ENCODE measurements at places on chromosomes 4 and X.
A peak's percentile ranks its signal among the peaks of the same experiment; 100 is the strongest.

DNA sequence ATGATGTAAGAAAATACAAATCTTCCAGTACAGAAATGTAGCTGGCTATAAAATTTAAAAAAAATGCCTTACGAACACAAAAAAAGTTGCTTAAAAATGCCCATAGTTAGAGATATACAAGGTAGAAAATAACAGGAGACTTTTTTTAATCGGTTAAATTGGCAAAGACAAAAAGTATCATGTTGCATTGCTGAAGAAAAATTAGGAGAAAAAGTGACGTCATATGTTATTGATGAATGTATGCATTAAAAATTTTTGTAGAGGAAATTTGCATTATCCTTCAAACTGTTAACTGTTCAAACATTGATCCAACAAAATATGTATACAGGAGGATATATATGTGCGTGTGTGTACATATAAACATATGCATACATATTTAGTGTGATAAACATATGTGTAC, 1634.4 kb upstream of the PCDH7 start:
- DNase-seq = no peak

GRCh38 chrX:132092439-132093065, 35.3 kb downstream of the FRMD7 start:
- DNase-seq = peak; percentile 63

DNA sequence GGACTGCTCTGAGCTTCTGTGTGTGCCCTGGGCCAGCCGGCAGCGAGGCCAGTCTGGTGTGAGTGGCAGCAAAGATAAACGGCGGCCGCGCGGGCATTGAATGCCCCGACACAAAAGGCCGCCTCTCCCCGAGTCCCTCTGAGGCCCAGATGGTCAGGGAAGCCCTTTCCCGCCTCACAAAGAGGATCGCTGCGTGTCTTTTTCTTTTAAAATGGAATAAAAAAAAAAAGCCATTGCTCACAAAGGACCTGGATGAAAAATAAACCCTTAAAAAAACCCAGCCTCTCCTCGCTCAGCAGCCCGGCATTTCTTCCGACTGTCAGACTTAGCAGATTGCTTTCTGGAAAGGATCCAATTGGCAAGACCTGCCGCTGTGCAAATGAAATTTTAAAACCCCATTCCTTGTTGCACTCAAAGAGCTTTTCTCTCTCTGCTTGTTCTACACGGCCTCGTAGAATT, 578.7 kb downstream of the BCOR start:
- DNase-seq = no peak

DNA sequence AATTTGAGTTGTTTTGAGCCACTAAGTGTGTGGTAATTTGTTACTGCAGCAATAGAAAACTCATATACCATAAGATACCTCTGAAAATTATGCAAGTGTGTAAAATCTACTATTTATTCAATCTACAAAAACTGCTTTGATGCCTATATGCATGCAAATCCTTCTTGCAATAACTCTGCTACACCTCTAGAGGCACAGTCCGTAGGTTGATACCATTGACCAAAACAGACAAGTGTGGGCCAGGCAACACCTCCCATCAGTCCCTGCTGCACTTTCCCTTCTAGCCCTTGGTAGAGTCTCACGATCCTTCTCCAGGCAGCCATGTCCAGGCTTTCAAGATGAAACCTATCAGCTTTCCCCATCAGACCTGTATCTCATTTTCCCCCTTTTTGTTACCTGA, 48.8 kb upstream of the FAM9A start:
- no peak for DNase-seq

- no peak for DNase-seq
Observed at GRCh38 chrX:44935640-44936039, 62.7 kb downstream of the KDM6A start.

GRCh38 chr4:702618-703048, 3.0 kb upstream of the PCGF3 start:
- DNase-seq = no peak

GRCh38 chrX:70336767-70337166, 46.9 kb downstream of the KIF4A start:
- DNase-seq = no peak

DNA sequence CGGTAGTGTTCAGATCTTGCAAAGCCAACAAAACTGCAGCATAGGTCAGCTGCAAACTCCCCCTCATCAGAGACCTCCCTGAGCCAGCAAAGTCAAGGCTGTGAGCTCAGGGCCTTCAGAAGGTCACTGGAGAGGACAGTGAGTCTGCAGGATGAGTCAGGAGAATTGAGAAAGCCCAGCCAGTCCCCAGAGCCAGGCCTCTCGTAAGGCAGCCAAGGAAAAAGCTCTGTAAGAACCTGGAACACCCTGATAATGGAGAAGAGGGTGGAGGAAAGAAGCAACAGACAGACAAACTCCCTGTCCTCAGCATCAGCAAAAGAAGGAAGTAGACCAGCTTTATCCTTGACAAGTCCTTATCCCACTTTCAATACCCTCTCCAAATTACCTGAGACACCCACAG, 33.0 kb downstream of the GRIA3 start:
- no peak for DNase-seq

DNA sequence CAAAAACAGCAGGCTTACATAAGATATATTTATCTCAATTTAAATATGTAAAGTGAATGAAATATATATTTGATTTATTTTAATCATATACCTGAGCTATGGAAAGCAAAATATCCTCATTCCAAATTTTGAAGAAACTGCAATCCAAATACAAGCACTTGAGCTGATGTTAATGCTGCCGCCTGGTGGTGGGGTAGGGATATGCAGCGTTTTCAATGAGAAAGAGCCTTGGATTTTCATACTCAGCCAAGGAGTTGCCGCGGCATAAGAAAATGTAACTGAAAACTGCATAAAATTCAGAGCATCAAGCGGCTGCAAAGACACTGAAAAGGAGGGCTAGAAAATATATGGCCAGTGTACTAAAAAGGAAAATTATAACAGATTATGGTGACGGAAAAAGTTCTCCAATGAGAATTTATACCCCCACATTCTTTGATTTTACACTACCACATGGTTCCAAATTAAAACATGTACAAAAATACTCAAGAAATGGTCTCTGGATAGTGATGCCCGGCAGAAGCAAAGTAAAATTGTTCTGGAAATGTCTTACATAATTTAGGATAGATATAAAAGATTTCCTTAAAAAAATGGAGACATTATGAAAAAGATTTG, 660.3 kb upstream of the PITX2 start:
- DNase-seq = peak; percentile 70

DNA sequence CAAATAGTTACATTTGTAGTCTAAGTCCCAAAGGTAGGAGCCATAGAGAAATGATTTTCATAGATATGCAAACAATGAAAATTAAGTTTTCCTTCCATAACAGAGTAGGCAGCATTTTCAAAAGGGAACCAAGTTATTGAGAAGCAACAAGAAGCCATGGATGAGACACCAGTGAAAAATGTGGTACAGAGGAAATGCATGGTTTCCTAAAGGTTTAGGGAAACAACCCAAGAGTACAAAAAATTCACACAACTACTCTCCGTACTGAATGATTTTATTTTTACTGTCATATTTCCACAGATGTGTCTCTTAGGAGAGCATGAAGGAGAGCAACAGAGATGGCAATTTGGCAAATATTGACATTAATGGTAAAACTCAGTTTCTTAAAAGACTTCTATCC, 1408.9 kb upstream of the PCDH7 start:
- DNase-seq = no peak

DNA sequence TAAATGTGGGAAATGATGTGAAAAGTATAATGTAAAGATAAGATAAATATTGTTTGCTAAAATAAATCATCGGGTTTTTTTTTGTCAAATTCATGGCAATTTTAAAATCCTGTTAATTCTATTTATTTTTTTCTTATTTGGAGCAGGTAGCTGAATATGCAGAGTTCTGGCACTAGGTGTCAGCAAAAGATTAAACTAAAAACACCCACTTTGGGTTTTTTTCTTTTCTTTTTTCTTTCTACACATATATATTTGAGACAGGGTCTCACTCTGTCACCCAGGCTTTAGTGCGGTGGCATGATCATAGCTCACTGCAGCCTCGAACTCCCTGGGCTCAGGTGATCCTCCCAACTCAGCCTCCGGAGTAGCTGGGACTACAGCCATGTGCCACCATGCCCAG, 6.9 kb upstream of the RAP2C start:
- DNase-seq = no peak

- DNase-seq = peak; percentile 31
Observed at GRCh38 chr4:128812442-128813235, 3.1 kb downstream of the JADE1 start.

- no peak for DNase-seq
Observed at GRCh38 chr4:99301376-99302164, 10.8 kb upstream of the ADH1A start.

GRCh38 chr4:44493924-44494323, 45.3 kb upstream of the KCTD8 start:
- DNase-seq = no peak

- no peak for DNase-seq
Observed at GRCh38 chr4:133618963-133619362, 469.9 kb downstream of the PCDH10 start.

GRCh38 chr4:183099537-183100297, 660 bp downstream of the WWC2 start:
- DNase-seq = no peak

GRCh38 chr4:184288451-184289178, 70.9 kb upstream of the ENPP6 start:
- DNase-seq = no peak

GRCh38 chrX:123905332-123905731, 45.5 kb downstream of the XIAP start:
- no peak for DNase-seq

DNA sequence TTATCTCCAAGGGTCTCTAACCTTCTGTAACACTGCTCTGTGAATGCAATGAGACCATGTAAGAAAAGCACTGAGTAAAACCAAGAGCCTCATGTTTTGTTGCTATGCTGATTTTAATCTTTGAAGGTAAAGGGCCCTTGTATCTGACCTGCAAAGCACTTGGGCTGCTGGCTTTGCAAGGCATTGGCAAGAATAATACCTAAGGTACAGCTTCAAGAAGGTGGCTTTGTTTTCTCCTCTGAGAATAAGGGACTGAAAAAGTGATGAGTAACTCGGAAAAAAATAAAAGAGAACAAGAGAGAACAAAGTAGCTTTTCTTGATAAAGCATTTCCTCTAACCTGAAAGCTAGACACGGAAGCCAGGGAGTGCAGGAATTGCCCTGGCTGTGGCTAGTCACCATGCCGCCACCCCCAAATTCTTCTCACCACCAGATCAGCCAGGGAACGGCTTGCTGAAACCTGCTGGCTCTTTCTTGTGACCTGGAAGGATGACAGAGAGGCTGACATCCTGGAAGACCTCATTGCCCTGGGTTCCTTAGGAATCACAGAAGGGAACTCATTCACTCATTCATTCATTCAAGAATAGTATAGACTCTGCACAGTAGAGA, 41.8 kb upstream of the HS3ST1 start:
- no peak for DNase-seq

DNA sequence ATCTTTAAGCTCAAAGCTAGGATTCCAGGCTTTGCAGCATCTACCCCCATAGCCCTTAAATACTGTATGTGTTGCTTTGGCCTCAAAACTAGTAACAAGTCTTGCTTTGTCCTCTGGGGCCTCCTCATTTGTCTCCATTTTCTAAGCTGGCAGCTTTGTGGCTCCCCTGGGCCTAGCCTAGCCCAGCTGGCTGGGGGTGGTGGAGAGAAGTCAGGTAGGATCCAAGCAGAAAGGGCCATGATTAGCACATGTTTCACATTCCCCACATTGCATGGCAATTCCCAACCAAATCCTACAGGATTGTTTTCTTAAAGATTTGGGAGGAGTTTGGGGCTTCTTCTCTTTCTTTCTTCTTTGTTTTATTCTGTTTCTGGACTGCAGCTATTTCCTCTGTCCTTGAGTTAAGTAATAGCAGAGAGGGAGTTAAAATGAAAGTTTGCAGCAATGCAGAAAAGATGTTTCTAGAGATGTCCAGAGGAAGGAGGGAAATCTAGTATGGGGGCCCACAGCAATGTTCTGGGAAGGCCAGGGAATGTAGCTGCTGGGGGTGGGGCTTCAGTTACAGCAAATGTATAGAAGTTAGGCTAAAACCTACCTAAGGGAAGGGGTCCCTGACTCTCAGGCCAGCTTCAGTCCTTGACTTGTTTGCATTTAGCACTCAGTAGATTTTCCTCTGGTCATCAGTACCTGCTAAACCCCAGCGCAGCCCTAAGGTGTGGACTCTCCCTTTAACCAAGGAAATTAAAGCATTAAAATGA, 92.1 kb downstream of the SHROOM4 start:
- no peak for DNase-seq

DNA sequence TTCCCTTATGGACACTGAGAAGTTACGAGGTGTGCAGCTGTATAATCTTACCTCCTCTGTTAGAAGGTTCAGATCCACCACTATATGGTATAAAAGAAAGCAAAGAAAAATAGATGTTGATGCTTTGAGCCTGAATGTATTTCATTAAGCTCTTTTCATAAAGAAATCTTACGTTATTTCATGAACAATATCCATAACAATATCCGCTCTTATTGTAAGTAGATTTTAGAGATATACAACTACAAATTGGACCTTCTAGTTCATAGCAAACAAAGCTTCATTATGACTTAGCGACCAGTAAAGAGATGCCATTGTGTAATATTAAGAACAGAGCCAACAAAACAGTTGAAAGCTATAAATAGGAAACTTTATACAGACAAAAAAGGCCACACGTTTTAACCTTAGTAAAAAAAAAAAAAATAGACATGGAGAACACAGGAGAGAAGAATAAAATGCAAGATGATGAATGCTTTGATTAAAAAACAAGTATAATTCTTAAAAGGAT, 203.6 kb downstream of the PDGFC start:
- no peak for DNase-seq

GRCh38 chrX:97494756-97495372, 611.2 kb downstream of the RPA4 start:
- no peak for DNase-seq

DNA sequence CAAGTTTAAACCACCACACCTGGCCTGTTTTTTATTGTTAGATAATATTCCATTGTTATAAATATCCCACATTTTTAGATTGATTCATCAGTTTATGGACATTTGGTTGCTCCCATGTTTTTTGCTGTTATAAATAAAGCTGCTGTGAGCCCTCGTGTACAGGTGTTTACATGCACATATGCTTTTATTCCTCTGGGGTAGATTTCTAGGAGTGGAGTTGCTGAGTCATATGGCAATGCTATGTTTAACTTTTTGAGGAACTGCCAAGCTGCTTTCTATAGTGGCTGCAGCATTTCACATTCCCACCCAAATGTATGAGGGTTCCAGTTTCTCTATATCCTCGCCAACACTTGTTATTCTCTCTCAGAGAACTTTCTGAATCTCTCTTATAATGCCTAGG, 90.5 kb downstream of the TBL1X start:
- peak; percentile 14 for DNase-seq

DNA sequence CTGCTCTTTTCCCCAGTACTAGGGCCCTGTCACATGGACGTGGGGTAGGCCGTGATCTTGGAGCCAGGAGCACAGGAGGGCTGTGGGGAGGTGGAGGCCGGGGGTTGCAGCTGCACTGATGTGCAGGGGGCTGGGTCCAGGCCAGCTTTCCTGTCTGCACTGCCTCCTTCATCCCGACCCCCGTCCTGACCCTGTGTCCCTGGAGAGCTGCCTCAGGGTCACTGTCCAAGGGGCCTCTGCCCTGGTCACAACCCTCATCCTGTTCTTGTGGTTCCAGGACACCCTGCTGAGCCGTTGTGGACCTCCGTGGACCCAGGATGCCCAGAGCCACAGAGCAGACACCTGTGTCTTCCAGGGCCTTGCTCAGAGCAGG, 91.7 kb upstream of the ADRA2C start:
- DNase-seq = no peak

- no peak for DNase-seq
Observed at GRCh38 chrX:136019226-136019625, 34.0 kb downstream of the SLC9A6 start.
